ENCODE measurements at places on chromosomes 2 and 18.
A peak's percentile ranks its signal among the peaks of the same experiment; 100 is the strongest.

- DNase-seq, result peak; percentile 22
These were observed 12.1 kb downstream of the TTL start for GRCh38 chr2:112493858-112494648.

DNA sequence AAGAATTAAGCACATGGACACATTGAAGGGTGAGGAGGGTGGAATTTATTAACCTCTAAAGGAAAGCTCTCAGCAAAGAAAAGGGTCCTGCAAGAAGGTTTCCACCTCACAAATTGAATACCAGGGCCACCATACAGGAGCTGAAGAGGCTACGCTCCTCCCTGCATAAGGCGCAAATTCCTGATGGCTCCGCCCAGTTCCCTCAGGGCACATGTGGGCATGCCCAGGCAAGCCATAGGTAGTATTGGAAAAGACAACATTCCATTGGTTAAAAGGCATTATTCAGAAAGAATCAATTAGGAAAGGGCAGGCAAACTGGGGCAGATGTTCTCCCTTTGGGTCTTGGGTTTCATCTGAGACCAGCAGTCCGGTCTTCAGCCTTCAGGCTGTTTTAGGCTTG is 161.2 kb downstream of the PTPRM start:
- DNase-seq, result no peak

DNA sequence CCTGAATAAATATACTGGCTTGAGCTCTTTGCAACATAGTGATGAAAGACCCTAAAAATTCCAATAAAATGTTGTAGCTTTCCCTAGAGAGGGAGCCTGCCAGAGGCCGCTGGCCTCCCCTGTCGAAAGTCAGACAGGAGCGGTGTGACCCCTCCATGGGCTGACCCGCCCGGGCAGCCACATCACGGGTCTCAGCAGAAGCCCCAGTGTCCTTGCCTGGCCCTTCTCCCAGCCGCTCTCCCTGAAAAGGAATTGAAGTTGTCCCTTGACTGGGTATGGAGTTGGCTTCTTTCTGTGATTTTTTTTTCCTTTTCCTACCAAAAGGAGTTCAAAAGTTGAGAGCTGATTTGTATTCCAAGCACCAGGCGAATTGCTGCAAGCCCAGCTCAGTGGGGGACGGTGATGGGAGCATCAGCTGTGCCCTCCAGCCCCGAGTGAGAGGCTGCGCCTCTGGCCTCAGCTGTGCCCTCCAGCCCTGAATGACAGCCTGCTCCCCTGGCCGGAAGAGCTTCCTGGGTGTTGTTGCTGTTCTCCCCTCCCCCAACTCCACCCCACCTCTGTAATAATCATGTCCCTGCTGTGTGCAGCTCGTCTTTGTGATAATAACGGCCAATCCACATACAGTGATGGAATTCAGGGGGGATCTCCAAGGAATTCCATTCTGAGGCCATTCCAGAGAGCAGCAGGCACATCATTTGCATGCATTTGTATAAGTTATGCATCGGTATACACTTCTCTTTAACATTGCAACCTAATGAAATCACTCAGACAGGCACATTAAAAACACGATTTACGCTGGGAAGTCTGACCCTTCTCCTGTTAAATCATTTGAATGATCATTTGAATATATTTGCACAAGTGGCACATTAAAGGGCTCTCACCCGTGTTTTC is 501.0 kb downstream of the EIPR1 start:
- DNase-seq, result no peak

GRCh38 chr2:231563378-231563961 is 29.2 kb upstream of the TEX44 start:
- DNase-seq, result no peak

DNA sequence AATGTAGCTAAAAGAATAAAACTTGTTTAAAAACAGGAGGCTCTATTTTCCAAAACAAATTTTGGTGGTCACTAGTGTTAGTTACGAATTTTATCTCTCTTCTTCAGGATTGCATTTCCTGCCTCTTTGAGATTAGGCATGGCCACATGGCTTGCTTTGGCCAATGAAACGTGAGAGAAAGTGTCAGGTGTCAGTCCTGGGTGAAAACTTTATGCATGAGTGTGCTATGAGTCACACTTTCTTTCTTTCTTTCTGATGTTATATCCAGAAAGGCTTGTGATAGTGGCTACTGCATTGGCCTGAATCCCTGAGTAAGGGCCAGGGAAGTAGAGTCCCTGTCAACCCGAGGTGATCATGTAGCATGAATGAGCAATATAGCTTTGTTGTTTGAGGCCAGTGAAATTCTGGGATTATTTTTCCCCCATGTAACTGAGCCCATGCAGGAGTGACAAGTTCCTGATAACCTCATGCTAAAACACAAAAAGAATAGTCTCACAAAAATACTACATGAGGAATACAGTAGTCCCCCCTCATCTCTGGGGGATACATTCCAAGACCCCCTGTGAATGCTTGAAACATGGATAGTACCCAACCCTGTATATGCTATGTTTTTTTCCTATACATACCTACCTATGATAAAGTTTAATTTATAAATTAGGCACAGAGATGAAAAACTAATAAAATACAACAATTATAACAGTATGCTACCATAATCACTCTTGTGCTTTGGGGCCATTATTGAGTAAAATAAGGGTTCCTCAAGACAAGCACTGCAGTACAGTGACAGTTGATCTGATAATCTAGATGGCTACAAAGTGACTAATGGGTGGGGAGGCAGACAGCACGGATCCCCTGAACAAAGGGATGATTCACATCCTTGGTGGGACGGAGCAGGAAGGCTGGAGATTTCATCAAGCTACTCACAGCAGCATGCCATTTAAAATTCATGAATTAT is 109.5 kb downstream of the CDC42EP3 start:
- peak; percentile 20 for DNase-seq

DNA sequence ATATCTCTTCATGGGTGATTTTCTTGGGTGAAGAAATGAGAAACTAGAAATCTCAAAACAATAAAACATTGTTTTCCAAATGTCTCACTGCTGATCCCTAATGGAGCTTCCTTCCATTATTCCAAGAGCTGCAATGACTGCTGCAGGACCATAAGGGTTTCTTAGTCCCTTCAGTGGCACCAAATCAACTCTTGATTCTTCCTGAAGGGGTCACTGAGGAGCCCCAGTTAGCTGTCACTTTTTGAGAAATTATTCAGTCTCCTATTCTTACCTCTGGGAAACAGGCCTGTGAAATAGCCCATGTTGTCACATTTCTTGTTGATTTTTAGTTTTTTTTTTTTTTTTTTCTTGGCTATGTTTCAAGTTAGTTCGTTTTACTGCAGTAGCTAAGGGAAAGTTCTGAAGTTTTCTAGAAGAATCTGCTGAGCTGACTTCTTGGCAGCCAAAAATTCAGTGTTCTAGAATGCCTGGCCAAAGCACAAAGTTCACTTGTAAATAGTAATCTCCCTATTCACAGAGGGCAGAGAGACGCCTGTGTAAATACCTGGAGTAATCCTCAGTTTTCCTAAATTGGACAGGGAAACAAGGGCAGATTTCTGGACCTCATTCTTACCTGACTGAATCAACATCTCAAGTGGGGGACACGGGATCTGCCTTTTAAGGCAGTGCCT is 480.0 kb downstream of the RIT2 start:
- no peak for DNase-seq

DNA sequence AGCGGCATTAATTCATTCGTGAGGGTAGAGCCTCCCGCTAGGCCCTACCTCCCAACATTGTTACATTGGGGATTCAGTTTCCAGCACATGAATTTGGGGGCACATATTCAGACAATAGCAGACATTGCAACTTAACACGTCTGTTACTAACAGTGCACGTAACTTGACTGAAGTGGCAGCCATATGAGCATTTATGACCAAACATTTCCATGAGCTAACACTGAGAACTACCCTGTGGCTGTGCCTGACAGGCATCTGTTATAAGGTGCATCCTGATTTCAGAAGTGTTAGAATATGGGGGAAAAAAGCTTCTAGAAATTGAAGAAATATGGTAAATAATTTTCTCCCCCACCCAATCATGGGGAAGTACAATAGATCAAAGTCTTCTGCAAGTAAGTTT is 24.5 kb downstream of the MALT1 start:
- DNase-seq, result no peak

DNA sequence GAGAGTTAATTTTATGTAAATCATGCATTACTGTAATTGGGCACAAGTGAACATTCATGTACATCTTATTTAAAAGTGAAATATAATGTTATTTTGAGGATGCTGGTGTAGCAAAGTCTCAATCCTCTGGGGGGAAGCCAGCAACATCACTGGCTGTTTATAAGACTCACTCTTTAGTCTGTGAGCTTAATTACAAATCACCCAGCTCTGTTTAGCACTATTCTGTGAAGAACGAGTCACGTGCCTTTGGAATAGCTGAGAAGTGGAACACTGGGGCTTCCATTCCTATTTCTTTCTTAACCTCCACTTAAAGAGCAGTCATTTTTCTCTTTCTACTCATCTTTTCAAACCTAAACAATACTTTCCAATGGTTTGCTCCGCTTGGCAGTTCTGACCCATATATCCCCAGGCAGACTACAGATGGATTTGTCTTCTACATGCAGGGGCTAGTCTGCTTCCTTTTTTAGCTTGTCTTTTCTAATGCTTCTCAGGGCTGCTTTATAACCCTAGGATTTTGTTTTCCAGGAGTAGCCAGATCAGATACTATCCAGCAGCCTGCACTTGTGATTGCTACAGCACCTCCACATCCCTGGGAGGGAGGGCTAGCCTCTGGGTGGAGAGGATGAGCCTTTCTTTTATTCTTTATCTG is 95.3 kb upstream of the CAVIN2 start:
- DNase-seq, result no peak

- DNase-seq, result no peak
These were observed 601.5 kb upstream of the FSHR start for GRCh38 chr2:49755777-49756176.

DNA sequence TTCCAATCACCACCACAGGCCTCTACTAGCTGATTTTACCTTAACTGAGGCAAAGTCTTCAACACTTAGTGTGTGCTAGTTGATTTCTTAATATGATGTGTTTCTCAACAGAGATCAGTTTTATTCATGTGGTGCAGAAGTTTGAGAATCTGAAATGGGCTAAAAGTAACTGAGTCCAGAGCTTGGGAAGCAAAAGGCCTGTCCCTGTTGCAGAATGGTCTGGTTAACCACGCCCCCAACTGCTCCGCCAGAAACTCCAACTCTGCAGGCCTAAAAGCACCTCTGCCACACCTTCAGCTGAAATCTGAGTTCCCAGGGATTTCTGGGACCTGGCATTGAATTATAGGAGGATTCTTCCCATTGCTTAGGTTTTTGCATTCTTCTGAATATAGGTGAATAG is 44.9 kb downstream of the TWIST2 start:
- DNase-seq, result no peak

DNA sequence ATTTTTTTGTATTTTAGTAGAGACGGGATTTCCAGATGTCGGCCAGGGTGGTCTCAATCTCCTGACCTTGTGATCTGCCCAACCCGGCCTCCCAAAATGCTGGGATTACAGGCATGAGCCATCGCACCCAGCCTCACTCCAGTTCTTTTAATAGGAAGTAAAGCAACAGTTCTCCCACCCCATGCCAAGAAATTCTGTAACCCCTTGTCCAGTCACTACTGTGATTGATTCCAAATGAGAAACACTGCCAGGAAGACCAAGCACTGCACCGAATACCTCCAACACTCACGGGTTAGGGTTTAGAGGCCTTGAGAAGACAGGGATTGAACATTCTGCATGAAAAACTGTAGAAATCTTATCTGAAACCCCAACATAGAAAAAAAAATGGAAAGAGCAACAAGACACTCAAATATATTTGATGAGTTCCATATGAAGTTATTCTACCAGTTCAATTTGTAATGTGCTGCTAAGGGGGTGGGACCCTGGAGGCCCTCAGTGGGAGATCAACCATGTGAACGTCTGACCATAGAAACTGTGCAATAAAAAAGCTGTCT is 48.2 kb upstream of the BIN1 start:
- no peak for DNase-seq

DNA sequence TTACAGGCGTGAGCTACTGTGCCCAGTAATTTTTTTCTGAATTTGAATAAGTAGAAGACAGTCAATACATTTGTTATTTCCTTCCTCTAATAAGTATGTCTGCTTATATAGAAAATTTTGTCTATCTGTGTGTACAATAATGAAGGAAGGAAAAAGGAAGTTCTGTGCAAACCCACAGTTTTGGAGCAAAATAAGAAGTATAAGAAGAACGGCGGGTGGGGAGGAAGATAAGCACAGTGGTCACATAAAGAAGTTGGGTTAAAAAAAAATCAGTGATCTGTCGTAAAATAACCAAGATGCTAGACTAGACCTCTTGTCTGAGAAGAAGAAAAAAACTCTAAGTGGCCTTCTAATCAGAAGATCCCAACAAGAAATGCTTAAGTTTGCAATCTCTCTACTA is 20.2 kb downstream of the MGAT4A start:
- no peak for DNase-seq

GRCh38 chr2:85704800-85705679 is 10.9 kb downstream of the GNLY start:
- no peak for DNase-seq

- DNase-seq, result no peak
These were observed 72.3 kb upstream of the CCDC68 start for GRCh38 chr18:55031576-55031975.

DNA sequence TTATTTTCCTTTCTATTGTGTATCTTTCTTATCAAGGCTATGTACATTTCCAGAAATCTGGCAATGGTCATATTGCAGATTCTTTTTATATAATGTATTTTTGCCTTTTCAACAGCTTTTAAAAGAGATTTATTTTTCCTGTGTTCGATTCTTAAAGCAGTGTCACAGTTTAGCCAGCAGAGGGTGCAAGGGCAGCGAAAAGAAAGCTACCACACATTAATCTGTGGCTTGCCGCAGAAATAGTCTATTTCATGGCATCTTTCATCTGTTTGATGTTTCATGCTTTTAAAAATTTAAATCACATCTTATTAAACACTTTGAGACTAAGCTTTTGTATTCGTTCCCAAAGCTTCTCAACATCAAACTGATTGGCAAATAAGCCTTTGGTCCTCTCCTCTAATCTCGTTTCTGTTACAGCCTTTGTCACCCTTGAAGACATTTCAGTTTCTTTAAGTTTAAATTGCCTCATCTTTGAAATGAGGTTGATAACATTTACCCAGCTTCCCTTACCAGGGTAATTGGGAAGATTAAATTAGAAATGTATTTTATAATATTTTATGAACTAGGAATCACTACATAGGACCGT is 73.3 kb downstream of the PIK3C3 start:
- DNase-seq, result no peak

DNA sequence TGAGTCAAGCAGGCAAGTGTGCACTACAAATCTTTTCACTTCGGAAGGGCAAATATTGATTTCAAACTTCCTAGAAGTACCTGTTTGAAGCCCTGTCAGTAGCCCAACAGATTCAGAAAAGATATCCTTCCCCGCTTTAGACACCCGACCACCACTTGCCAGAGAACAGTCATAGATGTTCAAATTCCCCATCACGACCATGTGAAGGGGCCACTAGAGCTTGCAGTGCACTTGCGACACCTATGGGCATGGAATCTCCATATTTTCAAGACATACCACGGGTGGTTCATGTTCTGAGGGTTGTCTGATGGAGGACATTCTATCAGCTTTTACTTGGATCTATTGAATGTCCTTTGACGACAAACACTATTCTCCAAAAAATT is 23.8 kb downstream of the GNLY start:
- DNase-seq, result no peak

- DNase-seq, result no peak
These were observed 1.5 kb downstream of the TET3 start for GRCh38 chr2:73986085-73986681.

Data from T1000 (cell line).